GM19239 (cell line): ENCODE measurements at places on chromosomes 3 and 15.
A peak's percentile ranks its signal among the peaks of the same experiment; 100 is the strongest.

DNA sequence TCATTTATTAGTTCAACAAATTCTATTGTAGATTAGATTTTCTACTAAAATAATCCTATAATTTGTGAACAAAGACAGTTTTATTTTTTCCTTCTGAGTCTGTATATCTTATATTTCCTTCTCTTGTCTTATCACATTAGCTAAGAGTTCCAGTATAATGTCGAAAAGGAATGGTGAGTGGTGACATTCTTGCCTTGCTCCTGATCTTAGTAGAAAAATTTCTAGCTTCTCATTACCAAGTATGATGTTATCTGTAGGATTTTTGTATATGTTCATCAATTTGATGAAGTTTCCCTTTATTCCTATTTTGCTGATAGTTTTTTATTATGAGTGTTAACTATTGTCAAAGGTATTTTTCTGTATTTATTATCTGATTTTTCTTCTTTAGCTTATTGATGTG, 756.6 kb upstream of the BCHE start:
- DNase-seq, result no peak

GRCh38 chr3:103609472-103609871, 1174.7 kb downstream of the ZPLD1 start:
- DNase-seq, result no peak

- no peak for DNase-seq
Observed at GRCh38 chr3:4730719-4731118, 237.6 kb downstream of the ITPR1 start.

GRCh38 chr3:167870759-167871158, 135.2 kb downstream of the SERPINI1 start:
- no peak for DNase-seq

DNA sequence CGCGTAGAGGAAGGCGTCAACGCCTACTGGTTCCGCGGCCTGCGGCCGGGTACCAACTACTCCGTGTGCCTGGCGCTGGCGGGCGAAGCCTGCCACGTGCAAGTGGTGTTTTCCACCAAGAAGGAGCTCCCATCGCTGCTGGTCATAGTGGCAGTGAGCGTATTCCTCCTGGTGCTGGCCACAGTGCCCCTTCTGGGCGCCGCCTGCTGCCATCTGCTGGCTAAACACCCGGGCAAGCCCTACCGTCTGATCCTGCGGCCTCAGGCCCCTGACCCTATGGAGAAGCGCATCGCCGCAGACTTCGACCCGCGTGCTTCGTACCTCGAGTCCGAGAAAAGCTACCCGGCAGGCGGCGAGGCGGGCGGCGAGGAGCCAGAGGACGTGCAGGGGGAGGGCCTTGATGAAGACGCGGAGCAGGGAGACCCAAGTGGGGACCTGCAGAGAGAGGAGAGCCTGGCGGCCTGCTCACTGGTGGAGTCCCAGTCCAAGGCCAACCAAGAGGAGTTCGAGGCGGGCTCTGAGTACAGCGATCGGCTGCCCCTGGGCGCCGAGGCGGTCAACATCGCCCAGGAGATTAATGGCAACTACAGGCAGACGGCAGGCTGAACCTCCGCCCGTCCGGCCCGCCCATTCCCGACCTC, 4.1 kb downstream of the ISLR2 start:
- no peak for DNase-seq

DNA sequence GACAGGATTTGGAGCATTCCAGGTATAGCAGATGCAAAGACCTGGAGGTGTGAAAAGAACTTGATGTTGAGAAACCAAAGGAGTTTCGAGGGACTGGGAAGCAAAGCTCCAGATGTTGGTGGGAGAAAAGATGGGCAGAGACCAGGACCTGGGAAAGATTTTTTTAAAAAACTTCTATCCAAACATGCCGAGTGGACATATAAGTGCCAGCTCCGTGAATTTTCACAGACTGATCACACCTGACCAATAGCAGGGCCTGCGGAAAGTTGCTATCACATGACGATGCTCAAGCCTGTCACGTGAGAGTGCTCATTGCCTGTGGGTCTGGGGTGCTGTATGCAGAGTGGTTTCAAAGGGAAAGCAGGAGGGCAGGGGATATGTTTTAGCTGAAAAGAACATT, 19.9 kb downstream of the SMAD6 start:
- DNase-seq, result no peak

DNA sequence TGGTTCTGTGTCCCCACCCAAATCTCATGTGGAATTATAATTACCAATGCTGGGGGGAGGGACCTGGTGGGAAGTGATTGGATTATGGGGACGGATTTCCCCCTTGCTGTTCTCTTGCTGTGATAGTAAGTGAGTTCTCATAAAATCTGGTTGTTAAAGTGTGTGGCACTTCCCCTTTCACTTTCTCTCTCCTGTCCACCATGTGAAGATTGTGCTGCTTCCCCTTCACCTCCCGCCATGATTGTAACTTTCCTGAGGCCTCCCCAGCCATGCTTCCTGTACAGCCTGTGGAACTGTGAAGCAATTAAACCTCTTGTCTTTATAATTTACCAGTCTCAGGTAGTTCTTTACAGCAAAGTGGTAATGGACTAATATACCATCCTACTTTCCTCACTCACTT, 289.6 kb downstream of the EFHB start:
- DNase-seq, result no peak

DNA sequence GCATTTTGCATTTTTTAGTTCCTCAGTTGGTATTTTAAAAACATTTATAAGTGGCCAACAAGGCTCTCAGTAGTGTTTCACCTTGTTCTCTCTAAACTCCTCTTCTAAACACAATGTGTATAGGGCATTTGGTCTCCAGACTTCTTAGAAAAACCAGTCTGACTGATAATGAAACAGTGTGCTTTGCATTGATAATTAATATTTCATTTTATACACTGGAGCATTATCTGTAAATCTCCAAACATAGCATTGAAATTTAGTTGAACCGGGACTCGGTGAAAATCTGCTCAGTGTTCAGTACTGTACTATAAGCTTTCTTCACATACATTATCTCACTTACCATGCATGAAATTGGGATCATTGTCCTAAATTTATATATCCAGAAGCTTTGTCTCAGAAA, 53.6 kb downstream of the SETD5 start:
- DNase-seq, result no peak

DNA sequence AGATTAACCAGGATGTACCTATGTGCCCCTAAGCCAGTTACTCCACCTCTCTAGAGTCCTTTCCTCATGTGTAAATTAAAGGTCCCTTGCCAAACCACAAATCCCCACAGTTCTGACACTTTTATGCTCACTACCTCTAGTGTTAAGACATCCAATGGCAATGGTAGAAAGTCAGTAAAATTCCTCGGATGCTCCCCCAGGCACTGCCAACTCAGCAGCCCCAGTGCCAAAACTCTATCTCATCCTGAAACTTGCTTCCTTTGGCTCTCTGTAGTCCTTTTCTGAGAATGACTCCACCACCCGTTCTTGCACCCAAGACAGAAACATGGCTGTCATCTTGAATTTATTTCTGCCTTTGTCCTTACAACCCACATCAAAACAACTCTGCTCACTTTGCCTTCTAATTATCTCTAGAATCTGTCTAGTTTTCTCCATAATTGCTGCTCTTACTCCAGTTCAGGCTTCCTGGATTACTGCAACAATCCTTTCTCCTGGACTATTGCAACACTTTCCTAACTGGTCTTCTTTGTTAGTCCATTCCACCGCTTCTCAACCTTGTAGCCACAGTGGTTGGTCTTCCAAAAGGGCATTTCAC, 41.6 kb downstream of the MB21D2 start:
- DNase-seq, result no peak

GRCh38 chr15:27172821-27173220, 201.8 kb downstream of the GABRG3 start:
- no peak for DNase-seq

DNA sequence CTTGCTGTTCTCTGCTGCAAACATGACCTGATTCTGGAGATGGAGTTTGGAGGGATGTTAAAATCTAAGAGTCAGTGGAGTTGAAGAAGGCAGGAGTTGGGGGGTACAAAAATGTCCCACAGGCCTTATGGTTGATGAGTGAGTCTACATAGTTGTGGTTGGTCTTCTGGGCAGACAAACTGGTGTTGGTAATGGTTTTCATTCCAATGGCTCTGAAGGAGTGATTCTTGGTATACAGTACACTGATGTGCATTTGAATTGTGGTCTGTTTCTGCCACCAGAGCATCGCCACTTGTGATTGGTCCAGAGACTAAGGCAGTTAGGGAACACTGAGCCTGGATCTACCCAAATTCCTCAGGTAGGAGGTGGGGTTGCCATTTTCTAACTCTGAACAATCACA, 514.1 kb upstream of the CFAP20DC start:
- no peak for DNase-seq

DNA sequence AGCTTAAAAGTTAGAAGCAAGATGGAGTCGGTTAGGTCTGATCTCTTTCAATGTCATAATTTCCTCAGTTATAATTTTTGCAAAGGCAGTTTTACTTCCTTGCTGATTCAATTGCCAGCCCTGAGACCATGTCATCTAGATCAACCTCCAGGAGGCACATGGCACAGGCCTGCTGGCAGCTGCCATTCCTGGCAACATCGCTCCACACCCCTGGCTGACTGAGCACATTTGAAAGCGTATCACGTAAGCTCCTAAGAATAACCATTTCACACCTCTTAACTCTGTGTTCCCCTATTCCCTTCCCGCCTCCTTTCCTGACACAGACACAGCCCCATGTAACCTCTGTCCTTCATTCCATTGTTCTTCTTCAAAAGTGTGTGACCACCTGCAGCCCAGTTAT, 313.9 kb upstream of the CTNNB1 start:
- no peak for DNase-seq

GRCh38 chr3:49591615-49592014, 37.3 kb downstream of the BSN start:
- DNase-seq, result no peak

- no peak for DNase-seq
Observed at GRCh38 chr3:123048480-123049237, 18.2 kb upstream of the PDIA5 start.

- DNase-seq, result no peak
Observed at GRCh38 chr15:68818769-68819494, 1.8 kb downstream of the ANP32A start.

DNA sequence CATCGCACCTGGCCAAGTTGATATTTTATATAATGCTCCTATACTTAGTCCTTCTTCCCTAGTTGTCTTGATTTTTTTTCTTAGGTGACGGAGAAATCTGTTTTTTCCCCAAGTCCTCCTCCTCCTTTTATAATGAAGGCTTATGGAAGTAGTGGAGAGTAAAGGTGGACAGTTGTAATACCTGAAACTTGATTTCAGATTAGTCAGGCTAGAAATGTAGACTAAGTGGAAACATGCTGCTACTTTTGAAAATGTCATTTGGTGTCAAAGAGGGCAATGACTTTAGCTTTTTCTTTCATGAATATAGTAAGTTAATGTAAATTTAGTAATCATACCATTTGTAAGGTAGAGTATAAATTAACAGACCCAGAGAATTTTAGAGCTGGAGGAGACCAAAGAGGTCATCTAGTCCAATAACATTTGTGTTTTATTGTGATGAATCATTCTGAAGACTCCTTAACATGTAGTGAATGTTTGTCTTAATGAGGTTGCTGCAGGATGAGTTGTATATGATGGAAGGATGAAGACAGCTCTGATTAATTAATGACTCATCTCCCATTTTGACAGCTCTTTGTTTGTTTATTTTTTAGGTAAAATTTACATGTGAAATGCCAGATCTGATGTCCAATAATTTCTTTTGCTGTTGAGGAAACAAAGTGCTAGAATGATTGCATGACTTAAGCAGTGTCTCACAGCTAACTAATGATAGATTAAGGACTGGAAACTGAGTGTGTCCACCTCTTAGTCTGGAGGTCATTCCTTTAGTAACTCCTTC, 8.7 kb downstream of the CTDSPL2 start:
- no peak for DNase-seq

DNA sequence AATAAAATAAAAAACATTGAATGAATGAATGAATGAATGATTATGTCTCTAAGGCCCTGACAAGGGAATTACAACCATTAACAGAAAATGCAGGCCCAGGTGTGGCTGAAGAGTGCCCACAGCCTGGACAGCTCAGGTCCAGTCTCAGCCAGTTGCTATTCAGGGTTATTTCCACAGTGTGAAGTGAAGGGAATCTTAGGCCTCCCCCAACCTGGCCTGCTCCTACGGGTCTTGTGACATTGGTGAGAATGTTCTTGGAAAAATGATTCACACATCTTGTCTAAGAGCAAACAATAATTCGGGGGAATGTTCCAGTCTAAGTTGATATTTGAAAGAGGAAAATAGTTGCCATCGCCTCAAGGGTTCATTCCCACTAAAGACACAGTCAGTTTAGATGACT, 37.0 kb downstream of the MINDY4B start:
- DNase-seq, result no peak

- DNase-seq, result no peak
Observed at GRCh38 chr15:71186267-71186666, 71.0 kb downstream of the THSD4 start.

- DNase-seq, result peak; percentile 20
Observed at GRCh38 chr3:10474847-10475246, 30.5 kb downstream of the ATP2B2 start.

GRCh38 chr3:50121072-50122032, 32.6 kb downstream of the RBM5 start:
- DNase-seq, result peak; percentile 93

DNA sequence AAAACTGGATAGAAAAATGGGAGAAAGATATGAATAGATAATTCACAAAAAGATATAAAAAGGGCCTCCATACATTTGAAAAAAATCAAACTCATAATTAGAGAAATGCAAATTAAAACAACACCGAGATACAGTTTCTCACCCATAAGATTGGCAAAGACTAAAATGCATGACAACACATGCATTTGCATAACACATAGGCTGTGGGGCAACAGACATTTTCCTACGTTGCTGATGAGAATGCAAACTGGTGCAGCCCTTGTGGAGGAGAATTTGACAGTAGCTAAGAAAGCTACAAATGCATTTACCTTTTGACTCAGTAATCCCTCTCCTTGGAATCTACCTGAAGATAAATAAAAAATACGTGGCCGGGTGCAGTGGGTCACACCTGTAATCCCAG, 11.4 kb upstream of the CAND2 start:
- DNase-seq, result no peak

DNA sequence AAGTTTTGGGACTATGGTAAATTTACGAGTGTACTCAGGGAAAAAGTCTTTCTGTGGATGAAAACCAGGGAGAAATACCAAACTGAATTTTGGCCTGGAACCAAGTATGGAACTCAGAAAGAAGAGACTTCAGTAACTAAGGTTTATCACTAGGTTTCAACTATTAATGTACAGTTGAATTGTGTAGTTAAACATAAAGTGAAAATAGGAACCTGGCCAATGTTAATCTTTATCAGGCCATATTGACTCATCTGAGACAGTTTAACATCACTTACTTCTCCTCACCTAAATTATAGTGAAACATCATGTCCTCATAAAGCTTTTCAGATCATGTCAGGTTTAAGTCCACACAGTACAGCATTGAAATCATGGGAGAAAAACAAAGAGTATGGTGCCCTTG, 197.7 kb downstream of the LSAMP start:
- DNase-seq, result no peak

GRCh38 chr15:87369269-87369668, 887.3 kb downstream of the NTRK3 start:
- no peak for DNase-seq

DNA sequence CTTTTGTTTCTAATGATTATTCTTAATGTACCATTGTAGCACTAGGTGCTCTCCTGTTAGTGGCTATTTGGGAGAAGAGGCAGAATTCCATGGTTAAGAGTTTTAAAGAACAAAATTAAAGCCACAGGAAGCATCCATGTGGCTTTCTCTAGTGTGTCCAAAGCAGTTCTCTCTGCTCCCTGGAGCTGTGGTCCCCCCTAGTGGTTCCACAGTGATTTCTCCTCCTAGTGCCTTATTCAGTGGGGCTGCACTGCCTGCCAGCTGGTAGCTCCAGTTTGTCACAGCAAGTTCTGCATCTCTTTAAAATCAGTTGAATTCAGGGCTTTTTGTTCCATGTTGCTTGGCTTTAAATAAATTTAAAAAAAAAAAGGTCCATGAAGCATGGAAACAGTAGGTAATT, 39.6 kb upstream of the FAM98B start:
- no peak for DNase-seq
